ENCODE measurements at places on chromosomes 1 and 21.

- DNase-seq, result no peak
Observed at GRCh38 chr1:5644281-5645134, 347.7 kb downstream of the NPHP4 start.

GRCh38 chr21:17050156-17050555, 462.7 kb upstream of the CXADR start:
- DNase-seq, result no peak

GRCh38 chr1:185450917-185451316, 133.9 kb upstream of the IVNS1ABP start:
- no peak for DNase-seq

DNA sequence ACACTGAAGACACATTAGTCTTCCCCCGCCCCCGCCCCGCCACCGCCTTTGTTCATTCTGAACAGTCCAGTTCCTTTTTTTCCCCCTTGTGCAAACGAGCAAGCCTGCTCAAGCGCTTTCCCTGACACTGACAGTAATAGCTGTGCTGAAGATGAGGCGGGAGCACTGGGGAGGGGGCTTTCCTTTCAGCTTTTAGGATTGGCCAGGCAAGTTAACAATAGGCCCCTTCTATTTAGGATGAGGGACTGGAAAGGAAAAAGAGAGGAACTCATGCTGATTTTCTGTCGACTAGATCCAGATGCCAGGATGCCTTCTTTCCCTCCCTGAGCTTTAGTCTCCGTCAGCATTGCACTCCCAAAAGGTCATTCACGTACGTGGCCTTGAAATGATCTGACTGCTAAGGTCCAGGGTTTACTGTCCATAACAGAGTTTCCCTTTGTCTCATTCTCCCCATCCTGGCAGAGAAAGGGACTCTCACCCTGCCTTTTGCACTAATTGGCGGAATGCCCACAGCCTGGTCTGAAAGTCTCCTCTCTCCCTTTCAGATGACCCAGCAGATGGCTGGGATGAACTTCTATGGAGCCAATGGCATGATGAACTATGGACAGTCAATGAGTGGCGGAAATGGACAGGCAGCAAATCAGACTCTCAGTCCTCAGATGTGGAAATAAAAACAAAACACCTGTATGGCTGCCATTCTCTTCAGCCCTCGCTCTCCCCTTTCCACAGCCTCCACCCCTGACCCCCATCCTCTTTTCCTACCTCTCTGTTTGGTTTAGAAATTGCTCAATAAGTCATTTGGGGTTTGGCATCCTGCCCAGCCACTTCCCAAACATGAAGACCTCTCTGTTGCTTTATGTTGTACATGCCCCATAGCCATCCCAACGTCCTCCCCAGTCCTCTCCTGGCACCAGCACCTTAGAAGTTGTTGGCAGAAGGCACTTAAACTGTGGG, 28.6 kb upstream of the ZFP69B start:
- DNase-seq, result no peak

DNA sequence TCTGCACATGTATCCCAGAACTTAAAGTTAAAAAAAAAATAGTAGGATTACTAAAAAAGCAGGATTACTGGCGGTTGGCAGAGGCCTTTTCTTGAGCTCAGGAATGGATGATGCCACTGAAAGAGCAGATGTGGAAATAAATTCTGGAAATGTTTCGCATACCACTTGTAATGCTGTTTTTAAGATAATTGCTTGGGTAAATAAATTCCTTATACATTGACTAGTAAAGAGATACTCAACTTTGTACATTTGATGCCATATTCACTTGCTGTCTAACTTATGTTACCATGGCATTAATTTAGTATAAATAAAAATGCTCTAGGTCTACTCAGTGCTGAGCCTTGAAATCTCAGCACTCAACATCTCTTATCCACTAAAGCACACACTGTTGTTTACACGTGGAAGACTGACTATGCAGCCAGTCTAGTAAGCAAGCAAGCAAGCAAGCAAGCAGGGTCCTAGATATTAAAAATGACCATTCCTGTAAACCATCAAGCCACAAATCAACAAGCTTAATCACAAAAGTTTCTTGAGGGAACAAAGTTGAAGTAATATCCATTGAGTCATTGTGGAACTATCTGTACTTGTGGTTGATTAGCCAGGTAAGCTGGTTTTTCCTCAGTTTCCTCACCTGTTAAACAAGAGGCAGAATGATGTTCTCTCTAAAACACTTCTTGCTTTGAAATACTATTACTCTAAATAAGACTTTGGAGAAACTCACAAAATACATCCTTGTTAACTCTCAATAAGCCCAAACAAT, 1.7 kb upstream of the RASAL2 start:
- DNase-seq, result no peak

- DNase-seq, result no peak
Observed at GRCh38 chr21:44082648-44083440, 24.4 kb upstream of the PWP2 start.

- DNase-seq, result no peak
Observed at GRCh38 chr1:3912809-3913685, 13.0 kb upstream of the C1orf174 start.

- DNase-seq, result no peak
Observed at GRCh38 chr1:228098323-228098931, 4.7 kb downstream of the C1orf35 start.

DNA sequence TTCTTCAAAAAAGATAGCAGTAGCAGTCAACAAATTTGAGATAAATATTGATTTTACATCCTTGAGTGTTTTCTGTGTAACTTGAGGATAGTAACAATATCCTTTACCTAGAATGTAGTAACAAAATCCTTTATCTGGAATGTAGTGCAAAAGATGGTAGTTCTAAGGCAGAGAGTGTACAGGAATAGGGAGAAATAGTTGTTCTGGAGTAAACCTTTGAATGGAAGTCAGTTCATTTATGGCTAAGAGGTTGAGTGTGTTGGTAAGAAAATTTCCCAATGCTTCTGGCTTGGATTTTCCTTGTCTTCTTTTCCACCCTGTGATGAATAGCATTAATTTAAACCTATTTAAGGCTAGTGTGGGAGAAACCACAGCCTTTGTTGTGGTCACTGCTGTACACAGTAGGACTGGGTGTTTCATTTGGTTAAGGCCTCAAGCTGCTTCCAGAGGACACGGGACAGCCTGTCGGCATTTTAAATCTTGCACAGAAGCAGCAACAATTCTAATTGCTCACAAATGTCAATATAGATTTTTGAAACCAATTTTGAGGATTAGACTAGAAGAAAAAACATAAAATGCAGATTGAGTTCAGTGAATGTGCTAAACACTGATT, 11.3 kb downstream of the NFIA start:
- no peak for DNase-seq

- DNase-seq, result no peak
Observed at GRCh38 chr1:206842854-206843253, 22.6 kb upstream of the IL20 start.

- DNase-seq, result no peak
Observed at GRCh38 chr1:203025686-203026030, 633 bp upstream of the PPFIA4 start.

DNA sequence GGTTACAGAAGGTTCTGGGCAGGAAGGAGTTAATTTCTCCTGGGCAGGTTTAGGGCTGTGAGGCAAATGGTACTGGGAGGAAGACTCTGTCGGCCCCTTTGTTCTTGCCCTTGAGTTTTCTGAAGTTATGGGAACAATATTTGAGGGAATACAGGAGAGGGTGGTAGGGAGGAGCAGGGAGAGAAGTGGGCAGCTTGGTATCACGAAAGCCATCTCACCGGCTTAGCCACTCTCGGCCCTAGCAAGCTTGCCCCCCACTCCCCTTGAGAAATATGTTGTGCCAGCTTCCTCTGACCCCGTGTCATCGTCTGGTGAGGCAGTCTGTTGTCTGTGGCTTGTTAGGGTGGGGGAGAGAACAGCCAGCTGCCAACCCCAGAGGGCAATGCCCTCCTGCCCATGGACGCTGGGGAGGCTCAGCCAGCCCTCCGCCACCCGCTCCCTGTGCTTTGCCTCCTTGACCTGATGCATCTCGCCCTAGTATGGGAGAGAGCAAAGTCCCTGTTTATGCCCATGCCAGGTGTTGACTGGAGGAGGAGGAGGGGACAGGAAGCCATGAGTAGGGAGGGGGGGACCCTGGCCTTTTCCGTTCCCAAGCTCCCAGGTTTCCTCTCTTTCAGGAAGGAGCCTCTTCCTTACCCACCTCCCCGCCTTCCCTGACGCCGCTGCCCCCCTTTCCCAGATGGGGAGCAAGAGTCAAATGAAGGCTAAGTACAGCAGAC, 1.2 kb downstream of the EFNA1 start:
- DNase-seq, result no peak

DNA sequence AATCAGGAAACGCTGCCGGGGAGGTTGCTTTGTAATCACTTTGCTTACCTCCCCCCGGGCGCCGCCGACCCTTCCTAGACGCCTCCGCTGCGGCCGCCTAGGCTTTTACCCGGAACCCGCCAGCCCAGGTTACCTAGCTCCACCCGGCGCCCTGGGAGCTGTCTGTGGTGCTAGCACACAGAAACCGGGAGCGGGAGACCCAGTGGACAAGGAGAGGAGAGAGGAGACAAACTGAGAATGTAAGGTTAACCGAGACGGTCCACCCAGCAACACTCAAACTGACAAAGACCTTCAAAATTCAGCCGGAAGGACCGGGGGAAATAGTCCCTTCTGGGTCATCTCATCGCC, 9.8 kb downstream of the BARHL2 start:
- DNase-seq, result peak; percentile 44

GRCh38 chr1:15568387-15569073, 16.3 kb downstream of the AGMAT start:
- no peak for DNase-seq

DNA sequence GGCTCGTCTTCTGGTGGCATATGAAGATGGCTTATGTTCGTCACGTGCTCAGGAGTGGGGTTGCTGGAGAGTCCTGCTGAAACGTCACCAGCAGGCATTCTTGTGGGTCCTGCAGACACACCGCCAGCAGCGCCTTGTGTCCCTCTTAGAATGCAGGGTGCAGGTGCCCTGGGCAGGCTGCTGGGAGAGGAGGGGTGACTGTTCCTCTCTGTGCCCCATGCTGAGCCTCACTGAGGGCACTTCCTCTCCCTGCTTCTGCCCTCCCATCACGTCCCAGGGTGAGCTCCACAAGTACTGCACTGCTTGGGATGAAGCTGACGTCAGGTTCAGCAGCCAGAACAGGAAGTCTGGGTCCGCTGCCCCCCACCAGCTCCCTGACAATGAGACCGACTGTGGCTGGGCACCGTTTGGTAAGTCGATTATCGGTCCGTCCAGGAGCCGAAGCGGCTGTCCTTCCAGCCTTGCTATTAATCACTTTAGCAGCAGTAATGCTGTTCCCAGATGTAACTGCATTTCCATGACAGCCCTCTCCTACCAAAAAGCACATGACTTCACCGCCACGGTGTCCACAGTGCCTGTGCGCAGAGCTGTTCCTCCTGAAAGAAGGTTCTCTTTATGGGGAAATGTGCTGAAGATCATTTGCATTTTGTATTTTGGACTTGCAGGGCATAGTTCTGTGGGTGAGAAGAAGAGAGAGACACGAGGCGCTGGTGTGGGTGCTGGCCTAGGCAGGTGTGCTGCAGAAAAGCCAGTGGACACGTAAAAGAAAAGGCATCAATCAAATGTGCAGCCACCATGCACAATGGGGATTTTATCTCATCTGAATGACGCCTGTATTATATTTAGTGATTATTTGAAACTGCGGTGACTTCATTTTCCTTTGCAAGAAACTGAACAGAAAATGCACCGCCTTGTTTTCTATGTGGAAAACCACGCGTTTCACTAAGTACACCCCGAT, 21.0 kb downstream of the SLC37A1 start:
- no peak for DNase-seq

GRCh38 chr1:71542155-71542554, 461.3 kb upstream of the ZRANB2 start:
- no peak for DNase-seq

GRCh38 chr1:242728696-242729095, 204.2 kb upstream of the PLD5 start:
- DNase-seq, result no peak

DNA sequence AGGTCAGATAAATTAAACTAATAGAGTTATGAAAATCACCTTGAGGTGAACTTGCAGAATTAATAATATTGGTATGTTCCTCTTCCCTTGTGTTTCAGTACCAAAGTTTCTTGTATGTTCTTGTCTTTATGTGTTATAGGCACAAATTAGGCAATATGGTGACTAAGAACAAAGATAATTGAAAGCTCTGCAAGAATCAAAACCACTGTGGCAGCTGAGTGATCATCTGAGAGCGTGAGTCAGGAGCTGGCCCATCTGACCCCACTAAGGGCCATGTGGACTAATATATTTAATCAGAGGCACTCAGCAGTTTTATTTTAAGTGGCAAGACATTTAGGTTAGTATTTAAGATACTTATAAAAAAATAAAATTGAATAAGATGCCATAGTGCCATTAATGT, 12.8 kb upstream of the CASQ2 start:
- no peak for DNase-seq

- DNase-seq, result peak; percentile 75
Observed at GRCh38 chr1:198936371-198937083, 297.7 kb downstream of the PTPRC start.

GRCh38 chr1:102588536-102588935, 519.8 kb downstream of the COL11A1 start:
- no peak for DNase-seq

DNA sequence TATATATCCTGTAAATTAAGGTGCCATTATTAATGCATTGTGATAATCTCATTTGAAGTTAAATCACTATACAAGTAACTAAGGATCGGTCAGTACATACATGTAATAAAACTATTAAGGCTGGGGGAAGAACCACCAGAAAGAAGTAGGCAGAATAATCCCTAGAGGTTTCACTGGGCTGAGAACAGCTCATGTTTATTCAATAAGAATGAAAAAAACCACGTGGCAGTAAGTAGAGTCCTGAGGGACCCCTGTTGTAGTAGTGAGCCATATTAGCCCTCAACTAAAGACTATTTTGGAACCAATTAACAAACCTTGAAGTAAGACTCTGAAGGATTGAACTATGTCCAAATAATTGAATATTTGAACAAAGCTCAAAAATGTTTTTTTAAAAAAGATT, 46.9 kb upstream of the ADAM30 start:
- DNase-seq, result no peak

DNA sequence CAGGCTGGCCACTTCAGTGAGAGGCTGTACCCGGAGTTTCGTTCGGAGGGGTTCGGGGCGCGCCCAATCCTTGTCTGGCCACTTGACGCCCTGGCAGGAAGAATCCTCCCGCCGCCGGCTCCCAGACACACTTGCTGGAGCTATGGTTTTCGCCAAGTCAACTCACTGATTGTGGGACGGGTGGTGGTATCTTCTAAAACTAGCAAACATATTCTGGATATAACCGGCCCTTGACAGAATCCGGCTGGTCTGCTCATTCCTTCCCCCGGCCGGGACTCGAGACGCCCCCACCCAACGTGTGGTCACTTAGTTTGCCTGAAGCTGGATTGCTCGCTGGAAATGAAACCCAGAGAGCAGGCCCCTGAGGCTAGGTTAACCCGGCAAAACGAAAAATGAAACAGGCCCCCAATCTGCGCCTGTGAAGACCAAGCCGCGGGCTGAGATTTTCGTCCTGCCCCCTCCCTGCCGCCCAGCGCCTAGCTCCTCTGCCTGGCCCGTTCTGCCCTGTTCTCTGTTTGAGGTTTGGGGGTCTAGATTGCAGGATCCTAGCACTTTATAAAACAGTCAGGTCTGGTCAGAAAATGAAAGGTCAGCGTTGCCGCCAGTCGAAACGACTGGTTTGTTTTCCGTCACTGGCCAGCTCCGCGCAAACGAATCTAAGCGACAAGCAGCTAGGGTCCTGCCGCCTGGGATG, 4.6 kb downstream of the GFI1 start:
- no peak for DNase-seq

- DNase-seq, result no peak
Observed at GRCh38 chr1:24477309-24477708, 25.3 kb upstream of the RCAN3 start.

GRCh38 chr1:244552336-244552735, 91.3 kb downstream of the CATSPERE start:
- no peak for DNase-seq
